ENCODE measurements at places on chromosomes 7 and 10.

- no peak for DNase-seq
Measured at GRCh38 chr7:158573310-158573709, 14.3 kb downstream of the PTPRN2 start.

GRCh38 chr7:71411475-71411874 is 279.5 kb downstream of the GALNT17 start:
- DNase-seq: no peak

GRCh38 chr10:30000802-30001571 is 58.4 kb downstream of the JCAD start:
- DNase-seq: peak; percentile 65

DNA sequence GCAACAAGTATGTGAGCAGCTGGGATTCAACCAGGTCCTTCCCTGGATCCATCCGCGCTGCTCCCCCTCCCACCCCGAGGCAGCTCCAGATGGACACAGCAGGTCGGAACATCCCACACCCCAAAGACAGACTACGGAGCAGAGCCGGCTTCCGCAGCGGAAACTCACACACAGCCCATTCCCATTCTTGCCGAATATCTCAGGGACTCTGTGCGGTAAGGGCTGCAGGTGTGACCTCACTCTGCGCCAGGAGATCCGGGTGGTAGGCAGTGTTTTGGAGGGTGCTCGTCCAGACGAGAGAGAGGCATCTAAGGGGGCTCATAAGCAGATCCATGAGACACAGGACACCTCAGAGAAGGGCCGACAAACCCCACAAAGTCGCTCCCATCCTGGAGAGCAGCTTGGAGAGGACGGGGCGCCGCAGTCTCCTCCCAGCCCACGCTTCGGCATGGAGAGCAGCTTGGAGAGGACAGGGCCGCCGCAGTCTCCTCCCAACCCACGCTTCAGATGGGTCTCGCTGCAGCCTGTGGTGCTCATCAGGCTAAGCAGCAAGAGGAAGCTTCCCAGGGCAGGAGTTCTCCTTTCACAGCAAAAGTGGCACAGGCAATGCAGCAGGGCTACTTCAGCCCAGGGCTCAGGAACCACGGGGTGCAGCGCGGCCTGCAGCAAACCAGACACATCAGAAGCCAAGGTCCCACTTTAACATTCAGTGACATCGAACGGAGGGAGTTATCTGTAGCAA is 179.9 kb downstream of the DIP2C start:
- DNase-seq: no peak

- no peak for DNase-seq
Measured at GRCh38 chr7:8357536-8357935, 75.9 kb upstream of the NXPH1 start.

DNA sequence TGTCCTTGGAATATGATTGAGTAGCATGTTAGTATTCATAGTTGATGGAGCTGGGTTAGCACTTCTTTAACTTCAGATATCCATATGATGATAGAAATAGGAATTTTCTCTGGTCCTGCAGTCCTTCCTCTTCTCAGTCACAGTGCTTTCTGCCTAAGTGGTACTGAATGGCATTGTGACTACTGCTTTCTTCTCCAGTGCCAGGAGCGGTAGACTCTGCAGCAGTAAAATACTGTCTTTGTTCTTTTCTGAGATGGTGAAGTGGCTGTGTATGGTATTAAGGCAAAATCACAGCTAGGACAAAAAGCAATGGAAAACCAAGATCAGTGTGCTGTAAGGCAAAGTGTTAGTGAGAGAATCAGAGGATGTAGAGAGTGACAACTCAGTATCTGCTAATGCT is 46.6 kb downstream of the C1GALT1 start:
- DNase-seq: no peak

- DNase-seq: no peak
Measured at GRCh38 chr10:9357471-9357870, 1303.0 kb downstream of the GATA3 start.

- DNase-seq: peak; percentile 84
Measured at GRCh38 chr7:7176406-7177043, 5.8 kb upstream of the C1GALT1 start.

DNA sequence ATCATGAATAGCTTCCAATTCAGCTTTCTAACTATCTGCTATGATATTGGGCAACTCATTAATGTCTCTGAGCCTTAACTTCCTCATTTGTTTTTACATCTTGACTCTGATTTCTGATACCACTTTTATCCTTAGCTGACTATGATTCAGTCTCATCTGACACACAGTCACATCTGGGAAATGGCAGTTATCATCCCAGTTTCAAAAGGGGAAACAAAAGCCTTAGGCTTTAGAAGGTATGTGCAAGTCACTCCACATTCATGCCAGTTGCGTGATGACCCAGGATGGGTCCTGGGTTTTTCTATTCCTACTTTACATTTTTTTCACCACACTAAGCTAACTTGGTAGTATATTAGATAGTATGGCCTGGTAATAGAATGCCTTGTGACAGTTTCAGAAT is 12.7 kb downstream of the SCIN start:
- no peak for DNase-seq

- no peak for DNase-seq
Measured at GRCh38 chr7:26085771-26086170, 66.2 kb upstream of the NFE2L3 start.

DNA sequence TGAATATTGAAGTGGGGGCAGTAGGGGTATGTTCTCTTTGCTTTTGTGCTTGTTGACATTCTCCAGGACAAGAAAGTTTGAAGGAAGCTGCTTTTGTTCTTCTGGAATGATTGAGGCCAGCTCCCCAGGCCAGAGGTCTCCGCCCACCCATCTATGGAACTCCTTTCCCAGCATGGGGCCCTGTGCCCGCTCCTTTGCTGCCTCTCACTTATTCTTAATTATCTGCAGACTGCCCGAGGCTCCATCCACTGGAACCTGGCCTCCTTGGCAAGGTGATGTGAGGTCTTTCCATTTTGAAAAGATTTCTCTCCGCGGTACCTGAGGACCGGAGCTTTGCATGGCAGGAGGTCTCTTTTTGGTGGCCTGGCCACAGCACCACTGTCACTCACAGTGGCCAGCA is 39.3 kb upstream of the MKI67 start:
- DNase-seq: no peak

DNA sequence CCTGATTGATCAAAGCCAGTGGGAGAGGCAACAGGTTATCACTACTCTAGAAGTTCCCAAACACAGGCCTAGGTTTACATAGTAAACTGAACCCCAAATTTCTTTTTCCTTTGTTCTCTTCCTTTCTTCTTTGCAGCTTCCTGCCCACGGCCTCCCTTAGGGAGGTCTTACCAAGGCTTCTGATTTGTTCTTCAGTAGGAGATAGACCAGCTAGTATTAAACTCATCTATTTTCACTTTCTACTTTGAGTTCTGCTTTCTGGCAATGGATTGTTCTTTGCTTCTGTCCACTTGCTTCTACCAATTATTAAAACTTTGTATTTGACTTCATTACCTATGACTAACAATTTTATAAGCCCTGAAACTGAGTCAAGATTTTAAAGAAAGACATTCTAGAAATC is 251.2 kb upstream of the FZD1 start:
- DNase-seq: no peak

DNA sequence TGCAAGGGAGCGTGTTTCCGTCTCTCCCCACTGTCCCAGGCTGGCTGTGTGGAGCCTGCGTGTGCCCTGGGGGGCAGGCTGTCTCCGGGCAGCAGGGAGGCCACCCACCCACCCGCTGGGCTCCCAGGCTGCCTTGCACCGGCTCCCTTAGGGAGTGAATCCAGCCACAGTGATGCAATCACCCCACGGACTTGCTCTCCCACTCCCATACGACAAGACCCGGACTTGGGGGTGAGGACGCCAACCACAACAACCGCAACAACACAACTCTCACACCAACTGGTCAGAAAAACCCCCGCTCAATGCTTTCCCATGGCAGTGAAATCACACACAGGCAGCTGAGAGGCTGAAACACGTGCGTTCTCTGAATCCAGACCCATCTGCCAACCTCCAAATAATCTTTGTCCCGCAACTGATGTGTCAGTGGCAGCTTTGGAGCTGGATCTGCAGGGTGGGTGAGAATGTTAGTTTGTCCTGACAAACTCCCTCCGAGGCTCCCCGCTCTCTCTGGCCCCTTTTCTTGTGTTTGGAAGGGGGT is 62.7 kb upstream of the DDC start:
- no peak for DNase-seq

DNA sequence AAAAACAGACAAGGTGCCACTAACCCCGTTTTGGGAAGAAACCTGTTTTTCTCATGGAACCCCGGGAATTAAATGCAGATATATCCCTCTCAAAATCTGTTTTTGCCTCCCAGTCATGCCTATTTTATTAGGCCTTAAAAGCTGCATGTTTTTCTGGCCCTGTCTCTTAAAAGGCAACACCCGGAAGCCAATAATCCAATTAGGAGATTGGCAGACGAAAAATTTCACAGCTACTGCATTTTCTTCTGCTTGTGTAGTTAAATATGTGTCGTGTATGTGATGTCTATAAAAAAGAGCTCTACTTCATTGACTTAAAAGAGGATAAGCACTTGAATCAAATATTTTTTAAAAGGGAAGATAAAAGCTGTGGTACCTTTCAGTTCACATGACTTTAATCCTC is 31.9 kb upstream of the OPTN start:
- no peak for DNase-seq

All from skeletal muscle cell (primary cell).